ENCODE measurements at places on chromosomes 3 and 15.

- peak; percentile 71 for DNase-seq
Observed at GRCh38 chr3:38651153-38651789, 1.8 kb upstream of the SCN5A start.

GRCh38 chr3:187088701-187089100 lies 50.6 kb downstream of the RPL39L start:
- DNase-seq = no peak

- DNase-seq = no peak
Observed at GRCh38 chr15:78229431-78230406, 4.6 kb downstream of the ACSBG1 start.

DNA sequence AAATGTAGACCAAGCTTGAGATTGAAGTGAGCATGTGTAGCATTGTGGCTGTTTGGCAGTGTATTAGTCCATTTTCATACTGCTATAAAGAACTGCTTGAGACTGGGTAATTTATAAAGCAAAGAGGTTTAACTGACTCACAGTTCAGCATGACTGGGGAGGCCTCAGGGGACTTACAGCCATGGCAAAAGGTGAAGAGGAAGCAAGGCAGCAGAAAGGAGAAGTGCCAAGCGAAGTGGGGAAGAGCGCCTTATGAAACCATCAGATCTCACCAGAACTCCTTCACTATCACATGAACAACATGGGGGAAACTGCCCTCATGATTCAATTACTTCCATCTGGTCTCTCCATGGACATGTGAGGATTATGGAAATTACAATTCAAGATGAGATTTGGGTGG lies 8.6 kb upstream of the CERS3 start:
- peak; percentile 14 for DNase-seq

DNA sequence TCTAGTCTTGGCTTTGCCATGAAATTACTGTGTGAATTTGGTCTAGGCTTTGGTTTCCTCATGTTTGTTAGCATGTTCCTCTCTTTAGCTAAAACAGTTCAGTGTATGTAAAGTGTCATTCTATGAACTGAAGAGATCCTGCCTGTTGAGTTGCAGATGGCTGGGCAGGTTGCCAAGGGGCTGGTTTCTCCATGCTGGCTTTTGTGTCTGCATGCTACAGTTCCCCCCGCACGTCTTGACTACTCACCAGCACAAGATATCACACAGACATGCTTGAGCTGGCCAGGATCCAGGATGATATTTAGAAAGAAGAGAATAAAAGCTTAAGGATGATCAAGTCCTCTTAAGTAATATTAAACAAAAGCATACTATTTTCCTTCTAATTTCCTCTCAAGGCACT lies 90.2 kb downstream of the CERS3 start:
- DNase-seq = no peak

DNA sequence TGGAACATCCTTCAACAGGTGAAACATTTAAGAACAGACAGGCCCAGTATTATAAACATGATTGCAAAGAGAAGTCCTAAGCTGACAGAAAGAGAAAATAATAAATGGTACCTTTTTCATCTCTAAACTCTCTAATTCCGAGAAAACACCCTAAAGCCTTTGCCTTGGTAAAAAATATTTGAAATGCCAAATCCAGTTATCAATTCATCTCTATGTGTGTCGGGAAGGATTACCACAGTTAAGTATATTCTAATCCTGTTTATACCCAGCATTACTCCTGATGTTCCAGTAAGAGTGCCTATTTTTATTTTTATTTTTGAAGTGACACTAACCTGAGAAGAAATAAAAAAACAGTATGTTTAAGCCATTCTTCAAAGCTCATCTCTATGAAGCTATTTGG lies 219.3 kb upstream of the NANOGP8 start:
- DNase-seq = no peak

GRCh38 chr3:69896095-69896494 lies 103.4 kb upstream of the SAMMSON start:
- DNase-seq = no peak

GRCh38 chr3:110576960-110577359 lies 494.7 kb upstream of the NECTIN3 start:
- no peak for DNase-seq

DNA sequence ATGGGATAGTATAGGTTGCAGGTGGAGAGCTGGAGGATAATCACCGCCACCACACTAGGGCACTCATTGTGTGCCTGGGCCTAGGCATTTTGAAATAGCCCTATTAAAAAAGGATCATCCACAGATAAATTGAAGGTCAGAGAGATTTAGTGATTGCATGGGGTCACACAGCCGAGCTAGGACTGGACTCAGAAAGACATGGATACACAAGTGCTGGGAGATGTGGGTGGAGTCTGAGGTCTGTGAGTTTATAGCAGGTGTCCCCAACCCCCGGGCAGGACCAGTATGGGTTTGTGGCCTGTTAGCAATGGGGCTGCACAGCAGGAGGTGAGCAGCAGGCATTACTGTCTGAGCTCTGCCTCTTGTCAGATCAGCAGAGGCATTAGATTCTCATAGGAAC lies 5.3 kb upstream of the ANKDD1A start:
- DNase-seq = no peak

- no peak for DNase-seq
Observed at GRCh38 chr3:100630664-100631063, 21.3 kb downstream of the ADGRG7 start.

DNA sequence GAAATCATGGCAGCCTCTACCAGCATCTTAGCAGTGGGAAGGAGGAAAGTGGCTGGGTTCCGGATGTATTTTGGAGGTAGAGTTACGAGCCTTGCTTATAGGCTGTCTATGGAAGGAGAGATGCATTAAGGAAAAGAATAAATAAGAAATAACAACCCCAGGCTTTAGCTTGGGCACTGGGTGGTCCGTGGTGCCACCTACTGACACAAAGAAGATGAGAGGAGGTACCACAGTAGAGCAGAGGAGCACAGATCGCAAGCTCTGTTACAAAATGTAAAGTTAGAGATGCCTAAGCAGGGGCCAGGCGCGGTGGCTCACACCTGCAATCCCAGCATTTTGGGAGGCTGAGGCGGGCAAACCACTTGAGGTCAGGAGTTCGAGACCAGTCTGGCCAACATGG lies 74.8 kb downstream of the TMEM39A start:
- no peak for DNase-seq

DNA sequence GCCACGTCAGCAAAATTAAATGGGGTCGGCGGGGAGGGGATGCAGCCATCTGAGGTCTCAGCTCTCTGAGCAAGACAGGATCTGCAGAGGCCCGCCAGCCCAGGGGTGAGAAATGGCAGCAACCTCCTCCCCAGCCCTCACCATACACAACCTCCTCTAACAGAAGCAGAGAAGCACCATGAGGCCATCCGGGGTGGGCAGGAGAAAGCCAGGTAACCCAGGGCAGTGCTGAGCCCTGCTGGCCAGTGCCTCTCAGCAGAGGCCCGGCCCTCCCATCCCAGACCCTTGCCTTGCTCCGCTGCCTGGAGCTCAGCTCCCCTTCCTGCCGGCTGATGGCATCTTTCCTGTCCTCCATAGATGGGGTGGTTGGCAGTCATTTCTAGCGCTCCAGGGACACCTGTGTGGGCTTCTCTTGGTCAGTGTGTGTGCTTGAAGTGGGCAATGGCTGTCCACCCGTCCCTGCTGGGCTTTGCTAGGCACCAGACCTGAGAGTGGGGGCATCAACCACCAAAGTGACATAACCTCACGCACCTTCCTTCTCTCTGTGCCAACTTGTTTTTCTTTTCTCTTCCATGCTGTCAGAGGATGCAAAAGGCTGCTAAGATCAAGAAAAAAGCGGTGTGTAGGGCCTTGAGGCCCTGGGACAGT lies 175.8 kb downstream of the NSMCE3 start:
- no peak for DNase-seq

DNA sequence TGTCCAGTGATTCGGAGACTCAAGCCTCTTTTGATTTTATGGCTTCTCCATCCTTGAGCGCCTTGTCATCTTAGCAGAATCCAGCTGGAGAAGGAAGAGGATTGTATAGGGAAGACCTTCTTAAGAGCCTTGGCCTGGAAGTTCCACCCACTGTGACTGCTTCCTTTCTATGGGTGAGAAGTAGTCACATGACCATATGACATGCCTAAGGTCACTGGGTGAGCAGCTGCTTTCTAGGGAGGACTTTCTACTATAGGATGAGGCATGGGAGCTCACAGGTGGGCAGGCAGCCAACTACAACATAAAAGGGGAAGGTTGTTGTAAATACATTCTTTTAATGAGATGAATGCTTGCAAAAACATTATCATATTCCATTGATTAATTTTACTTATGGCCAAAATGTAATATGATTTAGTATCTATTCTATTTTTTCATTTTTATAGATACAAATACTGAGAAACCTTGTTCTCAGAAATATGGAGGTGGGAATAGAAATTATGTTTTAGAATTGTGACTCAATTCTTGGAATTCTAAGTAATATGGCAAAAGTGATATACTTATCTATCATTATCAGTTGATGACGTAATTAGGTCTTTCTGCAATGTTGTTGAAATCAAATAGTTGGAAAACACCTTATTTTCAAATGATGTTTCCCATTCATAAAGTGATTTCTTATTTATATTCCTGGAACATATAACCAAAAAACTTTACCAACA lies 53.6 kb upstream of the MINAR1 start:
- no peak for DNase-seq

DNA sequence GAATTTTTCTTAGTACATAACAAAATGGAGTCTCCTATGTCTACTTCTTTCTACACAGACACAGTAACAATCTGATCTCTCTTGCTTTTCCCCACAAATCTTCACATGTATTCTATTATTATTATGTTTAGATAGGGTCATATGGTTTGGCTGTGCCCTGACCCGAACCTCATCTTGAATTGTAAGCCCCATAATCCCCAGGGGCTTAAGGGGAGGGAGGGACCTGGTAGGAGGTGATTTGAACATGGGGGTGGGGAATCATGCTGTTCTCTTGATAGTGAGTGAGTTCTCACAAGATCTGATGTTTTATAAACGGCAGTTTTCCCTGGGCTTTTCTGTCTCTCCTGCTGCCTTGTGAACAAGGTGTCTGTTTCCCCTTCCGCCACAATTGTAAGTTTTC lies 86.7 kb upstream of the SELENOK start:
- no peak for DNase-seq

- DNase-seq = no peak
Observed at GRCh38 chr3:71391361-71391760, 192.2 kb downstream of the FOXP1 start.

GRCh38 chr3:45664578-45664977 lies 24.6 kb upstream of the SACM1L start:
- DNase-seq = peak; percentile 54

- peak; percentile 2 for DNase-seq
Observed at GRCh38 chr3:29280404-29281093, at the start of gene RBMS3. RBMS3 (plus strand) TSS chr3:29281071.

DNA sequence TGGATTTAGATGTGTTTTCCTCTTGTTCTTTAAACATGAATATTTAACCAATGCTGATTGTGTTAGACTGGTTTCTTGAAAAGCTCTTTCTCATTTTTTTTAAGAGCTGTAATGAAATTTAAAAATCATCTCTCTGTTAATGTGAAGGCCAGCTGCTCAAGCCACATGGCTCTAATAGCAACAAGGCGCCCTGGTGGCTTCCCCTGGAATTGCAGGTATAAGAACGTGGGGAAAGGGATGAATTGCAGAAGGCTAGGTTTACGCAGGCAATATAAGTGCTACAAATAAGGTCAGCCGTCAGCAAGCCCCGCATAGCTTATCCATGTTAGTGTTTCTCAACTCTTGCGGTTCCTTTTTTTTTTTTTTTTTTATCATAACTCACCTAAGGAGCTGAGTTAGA lies 108.5 kb downstream of the SAMMSON start:
- peak; percentile 30 for DNase-seq

GRCh38 chr3:124107104-124107890 lies 115.4 kb upstream of the ROPN1 start:
- no peak for DNase-seq

DNA sequence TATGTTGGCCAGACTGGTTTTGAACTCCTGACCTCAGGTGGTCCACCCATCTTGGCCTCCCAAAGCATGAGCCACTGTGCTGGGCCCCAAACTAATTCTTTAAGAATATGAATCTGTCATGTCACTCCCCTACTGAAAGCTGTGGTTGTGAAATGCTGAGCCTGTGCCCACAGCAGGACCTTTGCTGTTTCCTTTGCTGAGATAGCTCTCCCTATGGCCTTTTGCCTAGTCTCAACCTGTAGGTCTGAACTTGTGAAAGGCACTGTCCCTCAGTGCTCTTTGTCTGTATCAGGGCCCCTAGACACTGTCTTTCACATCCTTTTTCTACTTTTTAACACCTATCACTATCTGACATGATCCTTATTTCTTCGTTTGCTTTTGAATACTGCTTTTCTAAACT lies 62.7 kb upstream of the CCR4 start:
- DNase-seq = no peak

- no peak for DNase-seq
Observed at GRCh38 chr15:37076543-37076942, 23.8 kb downstream of the MEIS2 start.

GRCh38 chr3:171494457-171495109 lies 34.4 kb upstream of the TNIK start:
- DNase-seq = no peak

- DNase-seq = no peak
Observed at GRCh38 chr3:13822042-13822441, 57.8 kb downstream of the WNT7A start.

GRCh38 chr15:84840741-84841429 lies 23.7 kb downstream of the ALPK3 start:
- DNase-seq = no peak

DNA sequence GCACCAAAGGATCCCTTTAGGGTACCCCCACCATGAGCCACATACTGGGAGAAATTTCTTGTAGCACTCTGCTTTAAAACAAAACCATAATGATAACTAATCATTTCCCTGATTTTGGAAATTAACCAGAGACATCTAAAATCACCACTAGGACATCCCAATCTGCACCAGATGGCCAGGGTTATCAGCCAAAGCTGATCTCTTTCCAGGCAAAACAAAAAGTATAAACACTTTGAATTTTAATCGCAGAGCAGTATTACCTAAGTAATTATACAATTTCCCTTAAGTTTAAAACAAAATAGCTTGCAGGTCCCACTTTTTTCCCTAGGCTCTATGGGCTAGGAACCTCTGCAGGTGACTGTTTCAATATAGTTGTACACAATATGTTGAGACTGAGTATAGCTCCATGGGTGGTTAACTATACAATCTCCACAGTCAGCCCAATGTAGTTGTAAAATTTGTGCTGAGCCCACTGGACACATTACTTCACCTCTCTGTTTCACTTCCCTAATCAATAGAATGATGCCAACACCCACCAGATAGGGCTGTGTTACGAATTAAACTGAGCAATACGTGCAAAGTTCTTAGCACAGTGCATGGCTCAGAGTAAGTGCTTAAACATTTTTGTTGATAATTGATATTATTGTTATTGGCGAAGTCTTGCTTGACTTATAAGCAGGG lies 629 bp upstream of the NOX5 start:
- no peak for DNase-seq
